ENCODE measurements at places on chromosomes 16 and 17.

DNA sequence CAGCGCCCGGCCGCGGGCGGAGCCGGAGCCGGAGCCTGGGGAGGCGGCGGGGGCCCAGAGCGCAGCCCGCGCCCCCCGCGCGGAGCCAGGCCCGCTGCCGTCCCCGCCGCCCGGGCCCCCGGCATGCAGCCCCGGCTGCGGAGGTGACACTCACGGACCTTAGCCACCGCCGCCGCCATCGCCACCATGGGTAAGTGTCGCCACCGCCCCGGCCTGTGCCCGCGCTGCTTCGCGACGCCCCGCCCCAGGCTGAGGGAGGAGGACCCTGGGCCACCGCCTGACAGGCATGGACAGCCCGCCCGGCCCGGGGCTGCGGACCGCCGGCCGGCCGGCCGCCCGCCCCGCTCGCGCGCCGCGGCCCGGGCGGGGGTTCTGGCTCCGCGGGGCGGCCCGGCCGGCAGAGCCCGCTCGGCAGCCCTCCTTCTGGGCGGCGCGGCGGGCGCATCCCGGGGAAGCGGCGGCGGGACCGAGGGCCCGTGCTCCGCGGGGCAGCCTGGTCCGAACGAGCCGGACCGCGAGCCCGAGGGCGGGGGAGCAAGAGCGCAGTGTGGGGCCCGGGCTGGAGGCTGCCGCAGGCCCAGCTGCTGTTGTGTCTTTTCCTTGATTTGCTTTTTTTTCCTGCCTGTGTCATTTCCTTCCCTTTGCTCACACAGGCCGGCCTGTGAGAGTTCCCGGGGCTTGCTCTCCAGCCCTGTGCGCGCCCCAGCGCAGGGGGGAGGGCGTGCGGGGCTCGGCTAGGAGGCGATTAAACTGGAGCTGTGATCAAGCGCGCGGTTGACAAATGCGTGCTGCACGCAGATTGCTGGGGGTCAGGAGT lies 565 bp downstream of the MAP3K3 start:
- peak; percentile 70 for DNase-seq

DNA sequence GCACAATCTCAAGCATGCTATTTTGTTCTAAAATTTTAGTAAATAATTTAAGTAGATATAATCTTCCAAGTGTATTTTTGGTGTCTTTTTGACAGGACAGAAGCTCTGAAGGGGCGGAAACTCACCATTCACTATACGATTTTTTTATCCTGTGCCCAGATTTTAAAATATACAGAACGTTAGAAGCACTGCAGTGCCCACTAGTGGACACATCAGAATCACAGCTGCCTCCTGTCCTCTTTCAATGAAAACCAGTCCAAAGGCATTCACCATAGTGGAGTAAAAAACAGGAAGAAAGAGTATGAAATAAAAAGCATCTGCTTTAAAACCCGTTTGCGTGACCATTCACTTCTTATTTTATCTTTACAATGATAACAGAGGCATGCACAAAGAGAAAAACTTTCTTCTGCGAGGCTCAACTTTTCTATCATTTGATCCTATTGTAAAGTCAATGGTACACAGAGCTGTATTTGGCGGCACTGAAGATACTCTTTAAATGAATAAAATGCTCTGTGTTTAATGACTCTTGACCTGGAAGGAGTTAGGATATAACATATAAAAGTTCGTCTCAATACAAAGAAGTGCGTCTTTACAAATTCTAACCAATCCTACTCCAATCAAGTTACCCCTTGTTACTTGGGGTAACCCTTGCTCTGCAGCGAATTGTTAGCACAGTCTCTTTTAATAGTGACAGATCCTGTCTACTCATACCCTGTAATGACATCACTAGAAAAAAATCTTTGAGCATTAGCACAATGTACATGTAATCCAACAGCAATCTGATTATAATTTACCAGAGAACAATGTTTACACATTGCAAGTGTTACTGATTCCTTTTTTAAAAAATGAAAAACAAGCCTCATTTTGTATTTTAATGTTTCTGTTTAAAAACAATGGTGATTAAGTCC lies 339.8 kb upstream of the PSMD7 start:
- peak; percentile 22 for DNase-seq

DNA sequence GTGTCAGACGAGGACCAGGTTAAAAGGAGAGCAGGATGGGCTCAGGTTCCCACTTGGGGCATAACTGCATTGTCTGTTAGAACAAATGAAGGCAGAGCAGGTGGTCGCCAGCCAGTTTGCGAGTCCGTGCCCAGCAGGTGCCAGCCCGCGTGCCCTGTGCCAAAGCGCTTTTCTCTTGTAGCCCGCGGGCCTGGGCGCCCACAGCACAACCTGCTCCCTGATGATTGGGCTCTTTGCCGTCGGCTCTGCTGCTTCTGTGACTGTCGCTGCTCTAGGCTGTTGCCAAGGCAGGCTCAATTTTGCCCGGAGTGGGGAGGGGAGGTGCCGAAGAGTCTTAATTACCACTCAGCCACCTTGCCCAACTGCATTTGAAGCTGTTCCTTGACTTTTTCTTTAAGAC lies 21.1 kb downstream of the KNOP1 start:
- DNase-seq: no peak

DNA sequence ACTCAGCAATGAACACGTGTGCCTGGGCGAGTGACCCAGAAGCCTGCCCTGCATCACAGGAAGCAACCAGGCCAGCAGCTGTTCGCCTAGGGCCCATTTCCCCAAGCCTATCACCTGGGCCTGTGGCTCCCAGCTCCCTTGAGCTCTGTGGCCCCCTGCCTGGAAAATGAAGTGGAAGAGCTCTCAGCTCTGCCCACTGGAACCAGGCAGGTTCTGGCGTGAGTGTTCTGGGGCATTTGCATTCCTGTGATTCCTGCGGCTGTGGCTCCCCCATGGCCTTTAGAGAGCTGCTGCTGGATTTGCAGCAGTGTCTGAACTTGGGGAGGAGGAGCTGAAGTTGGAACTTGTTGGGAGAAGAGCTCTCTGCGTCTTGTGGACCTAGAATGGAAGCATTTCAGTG lies 22.8 kb downstream of the PGS1 start:
- DNase-seq: no peak

DNA sequence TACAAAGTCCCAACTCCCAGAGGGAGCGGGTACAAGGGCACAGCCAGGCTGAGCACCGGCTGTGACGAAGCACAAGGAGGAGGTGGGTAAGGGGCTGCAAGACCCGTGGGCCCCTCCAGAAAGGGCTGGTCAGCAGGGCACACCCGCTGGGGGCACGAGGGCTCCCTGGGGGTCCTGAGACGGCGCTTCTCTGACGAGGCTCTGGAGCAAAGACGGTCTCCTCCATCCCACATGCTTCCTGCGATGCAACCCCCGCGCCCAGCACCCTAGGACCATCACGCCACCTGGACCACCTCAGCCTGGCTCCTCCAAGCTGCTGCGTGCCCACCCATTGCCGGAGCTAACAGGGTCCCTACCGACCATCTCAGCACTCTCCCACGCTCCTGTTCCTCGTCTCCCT lies 8.7 kb downstream of the CCDC57 start:
- DNase-seq: no peak

DNA sequence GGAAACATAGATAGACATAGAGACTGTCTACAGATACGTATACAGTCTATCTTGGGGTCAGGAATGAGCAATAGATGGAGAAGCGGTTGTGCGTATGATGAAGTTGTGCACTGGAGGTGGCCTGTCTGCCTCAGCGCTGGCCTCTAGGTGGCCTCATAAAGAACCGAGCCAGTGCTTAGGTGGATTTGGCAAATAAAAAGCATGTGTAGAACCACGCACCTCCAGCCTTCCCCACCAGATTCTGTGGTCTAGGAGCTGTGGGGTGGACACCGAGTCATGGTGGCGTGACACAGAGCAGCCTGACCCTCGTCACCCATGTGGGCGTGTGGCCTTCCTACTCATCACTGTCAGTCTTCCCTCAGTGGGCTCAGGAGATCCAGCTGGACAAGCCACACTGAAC lies 34.0 kb downstream of the PGS1 start:
- DNase-seq: peak; percentile 21

DNA sequence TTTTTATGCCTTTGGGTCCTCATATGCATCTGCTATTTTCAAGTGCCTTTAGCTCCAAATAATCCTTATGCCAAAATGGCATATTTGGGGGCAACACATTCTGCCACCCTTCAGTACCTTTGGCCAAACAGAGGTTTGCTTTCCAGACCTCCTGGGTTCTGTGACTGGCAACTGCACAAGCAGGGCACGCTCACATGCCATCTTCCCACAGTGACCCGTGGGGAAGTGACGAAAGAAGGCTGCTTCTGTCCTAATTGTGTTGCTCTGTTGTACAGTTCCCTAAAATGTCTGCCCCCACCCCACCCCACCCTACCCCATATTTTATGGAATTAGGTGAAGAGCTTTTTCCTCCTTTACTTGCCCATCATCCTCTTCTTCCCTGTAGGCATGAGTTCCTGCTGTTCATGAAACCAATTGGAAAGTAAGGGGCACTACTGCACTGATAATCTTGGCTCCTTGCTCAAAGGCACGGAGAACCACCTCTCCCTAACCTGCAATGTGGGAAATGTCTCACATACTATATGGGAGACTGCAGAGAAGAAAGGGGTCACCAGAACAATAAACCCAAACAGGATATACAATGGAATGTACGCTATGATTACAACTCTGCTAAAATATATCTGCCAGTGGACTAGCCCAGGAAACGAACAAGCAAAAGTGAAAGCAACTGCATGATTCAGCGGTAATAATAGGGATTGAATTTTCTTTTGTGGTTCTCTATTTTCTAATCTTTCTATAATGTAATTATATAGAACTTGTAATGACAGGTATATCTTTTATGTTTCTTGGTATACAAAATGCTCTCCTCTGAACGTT lies 3.3 kb upstream of the SLFN12L start:
- DNase-seq: peak; percentile 34
